ENCODE measurements at places on chromosomes 6 and 20.

DNA sequence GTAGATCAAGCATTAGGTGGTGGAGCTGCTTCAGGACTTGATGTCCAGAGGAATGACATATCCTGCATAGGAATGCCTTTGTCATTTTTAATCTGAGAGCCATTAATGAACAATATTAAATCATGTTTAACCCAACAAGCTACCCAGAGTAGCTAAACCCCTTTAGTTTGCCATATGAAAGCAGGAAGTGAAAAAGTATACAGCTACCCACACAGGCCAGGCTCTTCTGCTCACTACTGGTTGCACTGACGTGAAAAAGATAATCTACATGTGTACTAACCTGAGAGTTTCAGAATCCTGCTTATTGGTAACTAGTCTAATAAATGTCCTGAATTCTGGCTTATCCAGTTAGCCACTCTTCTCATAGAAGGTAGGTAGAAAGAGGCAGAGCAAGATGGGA is 19.9 kb downstream of the GLYATL3 start:
- DNase-seq: no peak

- no peak for DNase-seq
Observed at GRCh38 chr6:150053450-150053849, 15.5 kb downstream of the ULBP3 start.

- DNase-seq: no peak
Observed at GRCh38 chr6:167949121-167949684, 48.3 kb upstream of the KIF25 start.

- DNase-seq: no peak
Observed at GRCh38 chr20:25203871-25204320, 8.4 kb downstream of the ENTPD6 start.
